Bone marrow (tissue), 2 donors: ENCODE measurements at places on chromosomes 4 and X.

DNA sequence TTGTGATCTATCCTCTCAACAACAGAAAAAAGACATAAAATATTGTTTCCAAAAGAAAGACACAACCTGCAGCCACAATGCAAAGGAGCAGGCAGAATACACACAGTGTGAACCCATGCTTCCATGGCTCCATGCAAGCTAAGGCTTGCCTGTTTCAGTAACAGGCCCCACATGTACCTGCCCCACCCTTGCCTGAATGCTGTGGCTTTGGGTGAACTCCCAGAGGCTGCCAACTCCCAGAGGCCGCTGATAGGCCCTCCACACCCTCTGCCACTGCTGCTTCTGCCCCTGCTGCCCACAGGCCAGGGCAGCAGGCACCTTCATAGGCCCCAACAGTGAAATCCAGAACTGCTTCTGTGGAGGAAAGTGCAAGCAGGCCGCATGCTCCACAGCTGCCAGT, 313.9 kb downstream of the CHIC1 start:
- no peak for DNase-seq

GRCh38 chr4:159341522-159341921, 238.6 kb downstream of the RAPGEF2 start:
- DNase-seq: no peak

- no peak for DNase-seq
These were observed 34.0 kb downstream of the PHOX2B start for GRCh38 chr4:41714364-41715000.

- DNase-seq: no peak
These were observed 192.1 kb downstream of the SPRY1 start for GRCh38 chr4:123588631-123589241.

- DNase-seq: no peak
These were observed 341 bp upstream of the SLC2A9 start for GRCh38 chr4:10021653-10022023.

DNA sequence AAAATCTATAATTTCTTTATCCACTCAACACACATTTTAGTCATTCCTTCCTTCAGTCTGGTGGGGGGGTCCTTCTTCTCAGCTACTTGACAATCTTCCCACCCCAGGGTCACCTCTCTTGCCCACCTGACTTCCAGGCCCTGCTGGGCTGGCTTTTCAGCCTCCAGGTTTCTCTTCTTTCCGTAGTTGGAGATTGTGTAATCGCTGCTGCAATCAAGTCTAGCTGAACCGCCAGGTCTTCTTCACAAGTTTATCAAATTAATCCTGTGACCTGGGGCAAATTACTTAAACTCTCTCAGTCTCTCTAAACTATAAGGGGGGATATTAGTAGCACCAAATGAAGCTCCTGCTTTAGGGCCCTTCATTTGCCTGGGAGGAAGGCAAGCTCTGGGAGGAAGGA, 102.9 kb upstream of the TNIP3 start:
- DNase-seq: no peak

DNA sequence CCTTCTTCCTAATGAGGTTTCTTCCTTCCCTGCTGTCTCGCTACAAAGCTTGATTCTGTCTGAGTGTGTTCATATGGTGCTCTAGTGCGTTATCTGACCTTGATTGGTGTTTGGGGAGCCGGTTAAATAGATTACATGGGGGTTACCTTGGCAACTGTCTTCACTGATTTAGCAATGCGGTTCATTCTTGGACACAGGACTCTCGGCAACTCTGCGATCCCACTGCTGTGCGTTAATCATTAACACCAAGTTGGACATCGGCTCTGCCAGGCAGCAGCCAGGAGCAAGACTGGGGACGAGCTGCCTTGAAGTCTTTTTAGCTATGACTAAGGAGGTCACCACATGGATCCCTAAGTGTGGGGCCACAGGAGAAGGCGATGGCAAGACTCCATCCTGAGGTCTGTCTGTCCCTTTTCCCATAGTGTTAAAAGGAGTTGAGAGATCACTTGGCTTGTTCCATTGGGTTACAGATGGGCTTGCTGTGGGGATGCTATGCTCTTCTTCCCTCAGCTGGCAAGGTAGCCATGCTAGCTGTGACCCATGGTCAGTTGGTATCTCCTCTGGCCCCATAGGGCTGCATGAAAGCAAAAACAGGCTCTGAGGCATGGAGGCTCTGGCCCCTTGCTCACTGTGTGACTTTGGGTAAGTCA, 93.4 kb upstream of the MAMLD1 start:
- no peak for DNase-seq

GRCh38 chr4:176150356-176150682, 45.1 kb downstream of the SPATA4 start:
- no peak for DNase-seq

- DNase-seq: no peak
These were observed 1.2 kb upstream of the SLC2A9 start for GRCh38 chr4:10022346-10023049.

GRCh38 chr4:1600811-1601532, 83.1 kb downstream of the FAM53A start:
- no peak for DNase-seq

DNA sequence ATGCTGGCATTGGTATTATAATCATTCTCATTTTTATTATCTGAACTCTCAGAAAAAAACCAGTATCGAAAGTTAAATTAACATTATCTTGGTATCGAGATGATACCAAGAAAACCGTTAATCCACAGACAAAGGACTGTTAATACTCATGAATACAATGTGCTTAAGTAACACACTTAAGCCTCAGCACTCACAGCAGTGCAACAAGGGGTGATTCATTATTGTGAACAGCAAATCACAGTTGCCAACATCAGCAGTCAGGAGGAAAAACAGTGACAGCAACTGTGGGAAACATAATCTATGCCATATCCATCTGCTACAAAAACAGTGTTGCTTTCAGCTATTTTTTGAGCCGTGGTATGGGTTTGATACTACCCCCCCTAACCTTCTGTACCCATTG, 210.9 kb upstream of the ATOH1 start:
- DNase-seq: no peak

DNA sequence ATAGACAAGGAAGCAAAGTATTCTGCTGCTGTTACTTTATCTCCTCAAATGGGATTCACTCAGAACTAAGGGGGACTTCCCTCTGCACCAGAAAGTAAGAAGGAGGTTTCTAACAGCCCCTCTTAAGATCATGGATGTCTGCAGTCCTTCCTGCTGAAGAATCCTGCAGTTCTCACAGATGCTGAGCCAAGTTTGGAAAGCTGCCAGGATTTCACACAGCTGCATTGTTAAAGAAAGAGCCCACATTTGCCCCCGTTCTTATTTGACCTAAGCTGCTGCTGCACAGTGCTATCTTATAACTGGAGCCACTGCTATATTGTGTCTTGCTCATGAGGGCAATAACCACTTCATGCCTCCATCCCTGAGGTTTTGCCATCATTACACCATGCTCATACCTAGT, 81.1 kb downstream of the FAAH2 start:
- DNase-seq: no peak

GRCh38 chrX:44765556-44765955, 78.3 kb upstream of the DUSP21 start:
- DNase-seq: no peak

- peak; percentile 18 for DNase-seq
These were observed 104.9 kb upstream of the PSAPL1 start for GRCh38 chr4:7539659-7540058.

- no peak for DNase-seq
These were observed 148.3 kb upstream of the TLL1 start for GRCh38 chr4:165724786-165725185.

GRCh38 chr4:150256841-150257730, 178.8 kb downstream of the DCLK2 start:
- no peak for DNase-seq

DNA sequence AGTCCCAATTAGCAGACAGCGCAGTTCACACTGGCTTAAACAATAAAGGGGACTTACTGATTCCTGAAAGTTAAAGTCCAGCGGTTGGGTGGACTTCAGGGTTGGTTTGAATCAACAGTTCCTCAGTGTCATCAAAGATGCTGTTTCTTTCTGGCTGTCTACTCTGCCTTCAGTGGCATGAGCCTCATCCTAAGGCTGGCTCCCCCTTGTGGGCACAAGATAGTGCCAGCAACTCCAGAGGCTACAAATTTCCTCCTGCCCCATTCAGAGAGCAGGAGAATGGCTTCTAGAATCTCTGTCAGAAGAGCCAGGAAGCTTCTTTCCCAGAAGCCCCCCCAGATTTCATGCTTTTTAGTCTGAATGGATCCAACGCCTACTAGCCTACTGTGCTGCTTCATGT, 82.4 kb upstream of the MTM1 start:
- DNase-seq: no peak

- no peak for DNase-seq
These were observed 436.5 kb upstream of the FTHL17 start for GRCh38 chrX:31508338-31508737.
